ENCODE measurements at places on chromosomes 1 and 21.
A peak's percentile ranks its signal among the peaks of the same experiment; 100 is the strongest.

- DNase-seq, result no peak
Observed at GRCh38 chr21:41406340-41406739, 19.7 kb upstream of the MX1 start.

DNA sequence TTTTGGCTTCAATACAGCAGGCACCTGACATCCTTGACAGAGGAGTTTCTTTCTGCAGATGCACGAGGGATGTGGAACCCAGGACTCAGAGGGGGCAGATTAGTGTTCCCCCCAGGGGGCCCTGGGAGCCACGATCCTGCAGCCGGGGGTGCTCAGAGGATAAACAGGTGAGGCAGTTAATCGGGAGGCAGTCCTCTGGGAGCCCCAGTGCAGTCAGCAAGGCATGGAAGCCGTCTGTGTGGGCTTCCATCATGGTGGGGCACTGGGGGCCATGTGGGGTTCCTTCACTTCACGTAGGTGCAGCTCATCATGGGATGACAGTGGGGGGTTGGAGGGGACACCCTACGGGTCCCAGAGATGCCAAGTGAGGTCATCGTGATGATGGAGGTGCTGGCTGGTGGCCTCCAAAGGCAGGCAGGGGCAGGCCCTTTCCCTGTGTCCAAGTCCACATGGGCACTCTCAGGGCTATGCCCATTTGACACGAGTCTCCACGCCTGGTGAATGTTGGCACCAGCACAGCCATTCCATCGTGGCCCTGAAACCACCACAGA is 59.3 kb upstream of the ABCG1 start:
- DNase-seq, result no peak

- no peak for DNase-seq
Observed at GRCh38 chr1:155169541-155169940, 3.6 kb downstream of the KRTCAP2 start.

GRCh38 chr21:43269440-43269839 is 100.6 kb downstream of the CRYAA start:
- peak; percentile 49 for DNase-seq

- no peak for DNase-seq
Observed at GRCh38 chr21:45403825-45404729, 888 bp upstream of the COL18A1 start.

- DNase-seq, result no peak
Observed at GRCh38 chr1:89576013-89576412, 51.4 kb downstream of the LRRC8B start.

DNA sequence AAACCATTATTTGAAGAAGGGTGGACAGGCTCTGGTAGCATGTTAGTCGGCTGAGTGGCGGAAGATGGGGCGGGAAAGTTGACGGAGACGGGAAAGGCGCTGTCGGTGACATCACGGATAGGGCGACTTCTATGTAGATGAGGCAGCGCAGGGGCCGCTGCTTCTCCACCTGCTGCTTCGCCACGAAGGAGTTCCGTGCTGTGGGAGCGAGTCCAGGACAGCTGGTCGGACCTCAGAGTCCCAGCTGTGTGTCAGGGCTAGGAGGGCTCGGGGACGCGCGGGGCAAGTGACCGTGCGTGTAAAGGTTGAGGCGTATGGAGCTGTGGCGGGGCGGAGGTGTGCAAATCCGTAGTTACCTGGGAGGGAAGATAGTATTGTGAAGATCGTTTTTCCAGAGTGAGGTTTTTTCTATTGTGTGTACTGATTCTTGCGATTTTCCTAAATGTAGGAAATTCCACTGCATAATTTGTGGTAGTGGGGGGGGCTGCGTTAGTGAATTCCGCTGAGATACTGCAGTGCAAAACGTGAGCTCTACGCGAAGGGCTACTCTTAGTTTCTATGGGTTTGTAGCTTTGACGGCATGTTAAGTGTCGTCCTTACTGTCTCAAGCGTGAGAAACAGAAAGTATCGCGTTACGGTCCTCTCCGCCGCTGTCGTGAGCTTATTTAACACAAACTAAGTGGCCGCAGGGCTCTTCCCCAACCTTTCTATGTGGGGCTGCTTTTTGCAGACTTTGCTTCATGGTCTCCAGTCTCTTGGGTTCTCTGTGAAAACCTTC is 111.2 kb upstream of the NBPF11 start:
- peak; percentile 72 for DNase-seq

DNA sequence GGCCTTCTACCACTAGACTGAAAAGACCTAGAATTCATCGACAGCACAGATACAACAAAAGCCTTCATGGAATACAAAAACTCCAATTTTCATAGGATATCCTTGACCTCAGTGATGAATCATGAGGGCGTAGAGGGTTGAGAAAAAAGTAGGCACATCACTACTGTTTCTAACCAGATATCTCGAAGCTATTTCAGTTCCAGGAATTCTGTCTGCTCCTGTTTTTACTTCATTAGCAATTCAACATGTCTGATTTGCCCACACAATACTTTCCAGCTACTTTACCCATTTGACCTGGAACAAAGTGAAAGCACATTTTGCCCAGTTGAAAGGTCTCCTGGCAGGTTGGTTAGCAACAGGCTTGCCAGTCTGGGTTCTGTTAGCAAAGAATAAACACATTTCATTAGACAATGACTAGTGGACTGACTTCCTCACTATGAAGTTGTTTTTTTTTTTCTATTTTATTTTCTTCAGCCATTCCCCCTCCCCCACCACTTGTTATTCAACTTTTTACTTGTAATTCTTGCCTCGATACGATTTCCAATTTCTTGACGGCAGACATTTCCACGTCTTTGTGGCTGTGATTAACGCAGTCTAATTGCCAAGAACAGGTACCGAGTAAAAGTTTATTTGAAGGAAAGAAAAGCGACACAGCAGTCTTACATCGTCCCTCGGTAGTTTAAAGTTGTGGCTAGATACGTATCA is 4.0 kb upstream of the ZBTB18 start:
- DNase-seq, result peak; percentile 64

GRCh38 chr1:56881417-56881816 is 26.8 kb downstream of the C8A start:
- DNase-seq, result no peak

DNA sequence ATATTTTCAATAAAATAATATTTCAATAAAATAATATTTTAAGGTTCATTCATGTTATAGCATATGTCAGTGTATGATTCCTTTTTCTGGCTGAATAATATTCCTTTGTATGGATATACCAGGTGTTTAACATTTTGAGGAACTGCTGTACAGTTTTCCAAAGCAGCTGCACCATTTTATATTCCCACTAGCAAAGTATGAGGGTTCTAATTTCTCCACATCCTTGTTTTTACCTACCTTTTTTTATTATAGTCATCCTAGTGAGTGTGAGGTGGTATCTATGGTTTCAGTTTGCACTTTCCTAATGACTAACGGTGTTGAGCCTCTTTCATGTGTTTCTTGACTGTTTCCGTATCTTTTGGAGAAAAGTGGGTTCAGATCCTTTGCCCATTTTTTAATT is 5.2 kb downstream of the DEGS1 start:
- DNase-seq, result no peak

- DNase-seq, result no peak
Observed at GRCh38 chr1:43302721-43303470, 2.1 kb downstream of the TIE1 start.

DNA sequence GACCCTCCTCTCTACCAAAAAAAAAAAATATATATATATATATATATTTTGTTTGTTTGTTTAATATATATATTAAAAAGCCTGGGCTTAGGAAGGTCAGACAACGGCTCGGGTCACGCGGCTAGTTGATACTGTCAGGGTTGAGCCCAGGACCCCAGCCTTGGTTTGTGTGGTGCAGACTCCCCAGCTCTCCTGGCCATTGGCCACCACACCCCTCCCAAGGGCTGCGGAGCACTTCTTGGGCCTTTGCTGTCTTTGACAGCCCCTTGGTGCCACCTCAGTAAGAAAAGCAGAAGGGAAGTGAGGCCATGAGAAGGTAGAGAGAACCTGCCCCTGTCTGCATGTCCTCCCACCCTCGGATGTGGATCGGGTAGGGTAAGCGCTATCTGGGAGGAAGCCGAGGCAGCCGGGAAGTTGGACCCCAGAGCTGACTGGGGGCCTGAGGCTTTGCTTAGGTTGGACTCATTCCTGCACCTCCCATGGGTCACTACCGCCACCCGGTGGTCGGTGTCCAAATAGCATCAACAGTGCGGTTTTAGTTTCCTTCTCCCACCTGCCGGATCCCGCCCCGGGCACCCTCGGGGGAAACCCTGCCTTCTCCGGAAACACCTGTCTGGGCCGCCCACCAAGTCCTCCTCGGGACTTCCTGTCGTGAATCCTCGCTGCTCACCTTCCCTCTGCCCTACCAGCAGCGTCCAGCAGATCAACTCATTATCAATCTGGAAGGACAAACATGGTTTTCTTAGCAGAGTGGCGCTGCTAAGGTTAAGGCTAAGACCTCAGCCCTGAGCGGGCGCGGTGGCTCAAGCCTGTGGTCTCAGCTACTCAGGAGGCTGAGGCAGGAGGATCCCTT is 29.8 kb upstream of the GNPAT start:
- DNase-seq, result peak; percentile 90

DNA sequence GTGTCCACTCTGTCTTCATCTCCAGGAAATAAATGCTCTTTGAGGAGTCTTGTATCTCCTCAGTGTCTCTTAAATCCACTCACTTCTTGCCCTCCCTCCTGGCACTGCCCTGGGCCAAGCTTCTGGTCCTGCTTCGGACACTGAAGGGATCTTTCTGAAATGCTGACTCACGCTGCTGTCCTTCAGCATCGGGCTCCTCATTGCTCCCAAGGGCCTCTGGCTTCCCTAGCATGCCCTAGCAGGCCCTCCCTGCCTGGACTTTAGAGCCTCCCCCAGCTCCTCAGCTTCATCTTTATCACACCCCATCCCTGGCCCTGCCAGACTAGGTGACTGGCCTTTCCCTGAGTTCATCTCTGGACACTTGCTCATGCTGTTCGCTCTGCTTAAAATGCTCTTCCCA is 96.6 kb downstream of the FOXD2 start:
- no peak for DNase-seq

- DNase-seq, result no peak
Observed at GRCh38 chr1:55195521-55196233, 19.5 kb downstream of the USP24 start.

DNA sequence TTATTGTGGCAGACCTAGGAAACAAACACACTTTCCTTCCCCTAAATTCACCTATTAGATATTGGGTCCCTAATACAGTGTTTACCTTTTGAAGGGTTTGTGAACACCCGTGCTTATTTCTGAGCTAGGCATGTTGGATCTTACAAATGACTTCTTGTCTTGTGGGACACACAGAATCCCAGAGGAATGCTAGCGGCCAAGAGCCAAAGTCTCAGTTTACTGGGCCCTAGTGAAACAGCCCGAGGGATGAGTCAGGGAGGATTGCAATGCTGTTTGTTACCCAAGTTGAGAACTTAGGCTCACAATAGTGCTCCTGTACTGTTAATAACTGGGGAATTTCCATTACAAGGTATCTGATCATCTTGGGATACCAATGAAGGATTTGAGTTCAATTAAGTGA is 100.1 kb upstream of the AKT3 start:
- no peak for DNase-seq

GRCh38 chr1:1165485-1165884 is 8.2 kb upstream of the TTLL10 start:
- DNase-seq, result no peak

- DNase-seq, result no peak
Observed at GRCh38 chr1:18005238-18005637, 102.4 kb upstream of the IGSF21 start.

DNA sequence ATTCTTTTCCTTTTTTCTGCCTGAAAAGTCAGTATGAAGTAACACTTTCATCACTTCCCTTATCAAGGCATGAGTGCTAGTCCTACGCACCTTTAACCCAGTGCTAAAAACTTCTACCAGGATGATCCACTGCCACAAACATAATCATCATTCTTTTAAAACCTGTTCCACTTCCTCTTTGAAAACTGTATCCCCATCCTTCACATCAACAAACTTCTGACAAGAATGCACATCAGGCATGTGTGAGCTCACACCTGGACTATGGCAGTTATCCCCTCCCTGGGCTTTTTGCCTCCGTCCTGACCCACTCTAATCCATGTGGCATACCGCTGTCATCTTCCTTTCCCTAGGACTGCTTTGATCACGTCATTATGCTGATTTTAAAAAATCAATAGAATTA is 70.2 kb downstream of the ESRRG start:
- DNase-seq, result no peak

- DNase-seq, result no peak
Observed at GRCh38 chr1:7371926-7372325, 399.2 kb upstream of the VAMP3 start.

GRCh38 chr1:203796236-203796605 is 798 bp downstream of the ZBED6 start:
- DNase-seq, result peak; percentile 37

GRCh38 chr1:26307363-26307781 is 936 bp upstream of the UBXN11 start:
- peak; percentile 59 for DNase-seq

GRCh38 chr1:22789356-22789994 is 78.8 kb downstream of the EPHB2 start:
- DNase-seq, result no peak

DNA sequence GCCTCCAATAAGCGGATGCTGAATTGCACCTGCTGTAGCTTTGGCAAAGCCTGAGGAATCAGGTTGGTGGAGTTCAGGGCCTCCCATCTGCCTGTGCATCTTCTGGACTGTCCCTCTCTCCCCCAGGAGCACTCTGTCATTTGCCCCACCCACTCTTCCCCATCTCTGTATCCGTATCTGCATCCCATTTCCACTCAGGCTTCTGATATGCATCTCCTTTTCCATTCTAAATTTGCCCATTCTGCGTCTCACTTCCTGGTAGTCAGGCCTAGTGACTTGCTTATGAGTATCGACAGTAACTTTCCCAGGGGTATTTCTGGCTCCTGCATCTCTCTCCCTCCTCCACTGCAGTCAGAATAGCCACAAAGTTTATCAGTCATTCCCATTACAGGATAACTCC is 15.6 kb downstream of the MR1 start:
- no peak for DNase-seq

GRCh38 chr1:235552146-235552716 is 48.0 kb upstream of the B3GALNT2 start:
- no peak for DNase-seq

GRCh38 chr1:177597393-177597792 is 372.5 kb downstream of the SEC16B start:
- DNase-seq, result no peak

DNA sequence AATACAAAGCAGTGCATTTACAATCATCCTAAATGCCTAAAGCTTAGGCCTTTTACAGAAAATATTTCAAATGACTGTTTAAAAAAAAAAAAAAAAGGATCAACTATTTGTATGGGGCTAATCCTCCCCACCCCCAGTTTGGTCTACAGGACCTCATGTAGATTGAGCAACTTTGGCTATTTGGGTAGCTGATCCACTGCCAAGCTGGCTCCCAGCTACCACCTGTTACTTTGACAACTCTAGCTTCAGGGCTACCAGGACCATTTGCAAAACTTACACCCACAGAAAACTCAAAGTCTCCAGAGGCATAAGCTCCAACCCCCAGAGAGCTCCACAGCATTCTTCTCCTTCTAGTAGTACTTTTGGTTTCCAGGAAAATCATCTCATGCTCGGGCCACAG is 29.4 kb downstream of the JAK1 start:
- no peak for DNase-seq
